ENCODE measurements at places on chromosomes 11 and 22.

DNA sequence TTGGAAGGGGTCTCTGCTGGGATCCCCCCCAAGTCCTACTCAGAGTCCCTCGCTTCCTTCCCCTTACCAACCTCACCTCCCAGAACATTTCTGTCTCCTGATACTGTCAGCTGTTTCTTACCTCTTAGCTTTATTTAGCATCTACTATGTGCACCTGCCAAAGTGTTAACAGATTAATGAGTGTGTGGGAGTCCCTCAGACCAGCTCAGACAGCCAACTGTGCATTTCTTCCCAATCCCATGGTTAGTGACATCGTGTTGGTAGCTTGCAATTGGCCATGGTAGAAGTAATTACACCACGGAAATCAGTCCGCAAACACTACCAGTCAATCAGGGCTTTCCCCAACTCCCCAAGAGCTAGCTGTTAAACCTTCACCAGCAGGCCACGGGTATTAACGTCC lies 150.6 kb downstream of the DSCAML1 start:
- no peak for DNase-seq

DNA sequence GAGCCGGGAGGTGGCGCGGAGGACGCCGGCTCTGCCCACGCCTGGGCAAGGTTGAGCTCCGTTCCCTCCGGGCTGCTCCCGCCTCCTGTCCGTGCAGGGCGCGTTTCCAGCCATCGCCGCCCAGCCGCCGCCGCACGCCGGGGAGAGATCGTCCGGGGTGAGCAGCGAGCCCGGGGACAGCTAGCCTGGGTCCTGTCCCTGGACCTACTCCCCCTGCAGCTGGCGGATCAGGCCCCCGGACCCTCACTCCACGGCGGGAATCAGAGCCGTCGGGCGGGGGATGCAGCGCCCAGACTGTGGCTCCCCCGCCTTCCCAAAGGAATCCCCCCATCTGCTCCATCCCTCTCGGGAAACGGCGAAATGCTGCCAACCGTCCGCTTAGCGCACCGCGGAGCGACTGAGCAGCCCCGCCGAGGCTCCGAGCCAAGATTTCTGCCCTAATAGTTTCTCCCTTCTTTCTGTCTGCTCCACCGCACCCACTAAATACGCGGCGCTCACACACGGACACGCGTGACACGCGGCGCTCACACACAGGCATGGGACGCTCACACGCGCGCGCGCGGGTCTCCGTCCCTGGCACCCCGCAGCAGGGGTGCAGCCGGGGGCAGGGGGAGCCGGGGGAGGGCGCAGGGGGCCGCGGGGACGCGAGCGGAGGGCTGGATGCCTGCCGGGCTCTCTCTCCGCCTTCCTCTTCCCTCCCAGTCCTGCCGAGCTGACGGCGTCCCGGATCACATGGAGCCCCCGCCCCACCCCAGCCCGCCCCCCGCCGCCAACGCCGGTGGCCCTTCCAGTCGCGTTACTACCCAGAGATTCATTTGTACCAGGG lies at the start of gene KCNJ5:
TSS of gene KCNJ5 (plus strand) at position 814 of the 826 bp plus-strand sequence. CDS start 19,918 bp downstream, outside the sequence.
- DNase-seq, result no peak

DNA sequence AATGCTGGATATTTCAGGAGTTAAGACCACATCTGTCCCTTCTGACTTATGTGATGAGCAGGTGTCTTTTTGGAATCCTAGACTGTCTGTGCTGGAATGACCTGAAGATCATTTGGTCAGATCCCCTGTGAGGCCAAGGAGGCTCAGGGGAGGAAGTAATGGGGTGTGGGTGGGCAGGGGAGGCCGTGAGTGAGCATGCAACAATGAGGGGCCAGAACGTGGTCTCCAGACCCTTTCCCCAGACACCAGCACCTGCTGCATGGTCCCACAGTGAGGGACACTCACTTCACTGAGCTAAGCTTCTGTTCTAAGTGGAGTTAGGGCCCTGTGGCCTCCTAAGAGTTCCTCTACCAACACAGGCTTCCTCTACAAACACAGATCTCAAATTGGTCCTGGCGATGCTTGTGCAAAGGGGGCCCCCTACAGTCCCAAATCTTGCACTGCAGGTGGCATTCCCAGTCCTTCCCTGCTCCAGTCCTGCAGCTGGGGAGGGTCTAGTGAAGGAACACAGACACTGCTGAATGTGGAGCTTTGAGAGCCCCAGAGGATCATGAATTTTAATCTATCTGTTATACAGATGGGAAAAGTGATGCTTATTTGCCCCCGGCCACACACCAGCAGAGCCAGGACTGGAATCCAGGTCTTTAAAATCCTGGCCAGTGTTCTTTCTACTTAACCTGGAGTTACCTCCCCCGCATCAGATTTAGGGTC lies 7.4 kb downstream of the USP2 start:
- no peak for DNase-seq

DNA sequence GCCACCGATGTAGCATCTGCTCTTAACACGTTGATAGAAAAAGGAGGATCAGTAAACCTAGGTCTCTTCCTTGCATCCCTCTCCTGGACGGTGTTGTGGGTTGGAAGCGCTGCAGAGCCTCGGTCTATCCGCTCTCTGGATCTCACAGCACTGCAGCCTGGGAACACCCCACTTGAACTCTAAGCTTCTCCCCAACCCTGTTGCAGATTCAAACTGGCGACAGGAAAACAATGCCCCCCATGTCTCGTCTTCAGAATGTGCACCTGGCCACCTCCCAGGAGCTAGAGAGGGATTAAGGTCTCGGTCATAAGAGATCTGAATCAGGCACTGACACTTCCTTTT lies 454 bp downstream of the TMEM218 start:
- peak; percentile 5 for DNase-seq

DNA sequence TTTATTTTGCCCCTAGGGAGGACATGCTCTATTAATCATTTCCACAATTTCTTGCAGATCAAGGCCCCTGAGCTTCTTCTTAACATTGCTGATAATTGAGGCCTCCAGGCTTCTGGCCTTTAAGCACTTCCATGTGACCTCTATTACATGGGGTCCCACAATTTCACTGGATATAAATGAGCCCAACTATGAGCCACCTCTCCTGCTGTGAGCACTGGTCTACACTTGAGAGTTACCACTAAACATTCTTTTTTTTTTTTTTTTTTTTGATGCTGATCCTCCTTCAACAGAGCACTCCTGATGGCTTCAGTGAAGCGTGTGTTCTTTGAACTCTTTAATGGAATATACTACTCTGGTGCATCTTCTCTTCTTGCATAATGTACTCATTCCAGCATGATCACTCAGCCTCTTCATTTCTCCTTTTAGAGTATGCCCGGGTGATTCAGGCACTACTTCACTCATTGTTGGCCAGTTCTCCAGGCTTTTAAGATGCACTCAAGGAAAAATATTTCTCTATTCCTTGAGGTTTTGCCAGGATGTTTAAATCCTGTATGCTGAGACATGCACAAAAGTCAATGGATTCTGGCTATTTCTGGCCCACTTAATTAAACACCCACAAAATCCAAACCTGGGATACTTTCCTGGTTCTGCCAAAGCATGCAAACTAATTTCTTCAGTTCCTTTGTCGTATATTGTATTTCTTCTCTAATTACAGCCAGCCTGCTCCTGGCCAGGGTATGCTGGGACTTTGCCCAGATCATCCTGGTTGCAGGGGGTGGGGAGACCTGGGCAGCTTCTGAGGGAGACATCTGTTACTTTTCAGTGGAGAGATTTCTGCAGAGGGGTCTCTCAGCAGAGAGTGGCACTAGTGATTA lies 257.8 kb upstream of the LUZP2 start:
- peak; percentile 20 for DNase-seq

DNA sequence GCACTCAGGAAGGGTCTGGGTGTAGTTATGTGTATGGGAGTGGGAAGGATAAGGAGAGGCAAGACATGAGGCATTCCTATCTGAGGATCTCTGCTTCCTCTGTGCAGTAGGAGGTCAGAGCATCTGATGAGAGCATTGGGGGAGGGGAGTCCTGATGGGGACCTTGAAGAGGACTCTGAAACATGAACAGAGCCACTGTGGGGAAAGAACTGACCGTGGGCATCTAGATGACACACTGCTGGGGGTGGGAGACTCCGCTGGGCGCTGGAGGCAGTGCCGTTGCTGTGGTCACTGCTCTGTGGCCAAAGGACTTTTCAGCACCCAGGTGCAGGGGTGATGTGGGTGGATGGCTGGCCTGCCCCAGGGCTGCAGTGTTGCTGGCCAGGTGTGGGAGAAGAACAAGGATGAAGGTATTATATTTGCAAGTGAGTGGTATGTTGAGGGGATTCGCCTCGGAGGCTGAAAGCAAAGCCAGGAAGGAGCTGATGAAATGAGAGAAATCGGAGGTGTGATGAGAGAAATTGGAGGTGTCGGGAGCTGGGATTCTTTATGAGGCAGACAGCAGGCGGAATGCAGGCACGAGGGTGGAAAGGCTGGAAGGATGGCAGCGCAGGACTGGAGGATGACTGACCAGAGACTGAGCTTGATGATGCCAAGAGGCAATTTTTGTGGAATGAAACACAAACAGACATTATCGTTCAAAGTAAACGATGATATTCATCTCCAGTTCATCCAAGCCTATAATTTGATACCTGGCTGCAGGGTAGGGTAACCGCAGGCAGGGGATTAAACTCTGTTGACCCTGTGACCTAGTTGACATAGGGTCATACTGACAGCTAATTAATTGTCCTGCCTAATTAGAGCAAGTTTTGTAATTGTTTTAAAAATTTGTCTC lies 19.4 kb upstream of the TMPRSS4 start:
- DNase-seq, result no peak
